ENCODE measurements at places on chromosomes 13 and 19.

GRCh38 chr13:95480131-95480545, 72.4 kb upstream of the CLDN10 start:
- DNase-seq: no peak

GRCh38 chr19:55488986-55489710, 912 bp downstream of the SSC5D start:
- no peak for DNase-seq

GRCh38 chr13:105202354-105202753, 1333.1 kb downstream of the EFNB2 start:
- DNase-seq: no peak

GRCh38 chr13:87582399-87582798, 88.8 kb upstream of the SLITRK5 start:
- DNase-seq: no peak

GRCh38 chr13:71704656-71705055, 162.3 kb downstream of the DACH1 start:
- no peak for DNase-seq

- no peak for DNase-seq
Observed at GRCh38 chr13:27375686-27376326, 48.6 kb upstream of the GTF3A start.

GRCh38 chr13:110023729-110024644, 237.6 kb upstream of the IRS2 start:
- DNase-seq: no peak

DNA sequence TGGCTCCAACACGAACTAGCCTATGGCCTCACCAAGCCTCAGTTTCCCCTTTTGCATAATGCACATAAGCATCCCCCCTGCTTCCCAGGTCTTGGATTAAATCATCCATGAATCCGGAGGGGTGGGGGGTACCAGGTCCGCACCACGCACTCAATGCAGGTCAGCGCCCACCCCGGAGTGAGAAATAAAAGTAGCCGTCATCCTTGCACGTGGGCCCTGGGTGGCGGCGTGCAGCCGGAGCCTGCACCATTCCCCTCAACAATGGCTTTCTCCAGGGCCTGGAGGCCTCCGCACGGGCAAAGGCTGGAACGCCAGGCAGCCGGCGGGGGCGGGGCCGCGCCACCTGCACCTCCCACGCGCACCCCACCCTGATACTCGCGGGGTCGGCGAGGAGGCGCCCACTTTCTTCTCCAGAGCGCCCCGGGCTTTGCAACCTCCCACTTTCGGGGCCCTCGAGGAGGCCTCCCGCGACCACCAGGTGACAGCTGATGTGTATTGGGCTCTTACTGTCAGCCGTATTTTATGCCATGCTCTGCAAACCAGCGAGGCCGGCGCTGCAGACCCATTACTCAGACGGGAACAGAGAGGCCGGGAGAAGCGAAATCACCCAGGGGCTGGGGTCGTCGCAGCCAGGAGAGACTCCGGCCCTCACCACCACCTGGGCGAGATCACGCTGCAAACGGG, 767 bp upstream of the GADD45B start:
- DNase-seq: no peak

DNA sequence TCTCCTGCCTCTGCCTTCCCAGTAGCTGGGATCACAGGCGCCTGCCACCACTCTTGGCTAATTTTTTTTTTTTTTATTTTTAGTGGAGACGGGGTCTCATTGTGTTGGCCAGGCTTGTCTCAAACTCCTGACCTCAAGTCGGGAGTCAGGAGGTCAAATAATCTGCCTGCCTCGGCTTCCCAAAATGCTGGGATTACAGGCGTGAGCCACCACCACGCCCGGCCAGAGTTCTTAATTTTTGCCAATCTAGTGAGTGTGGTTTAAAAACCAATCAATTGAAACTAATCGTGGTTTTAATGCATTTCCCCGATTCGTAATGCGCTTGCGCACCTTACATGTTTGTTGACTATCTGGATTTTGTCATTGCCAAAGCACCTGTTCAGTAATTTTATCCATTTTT, 37.0 kb downstream of the SKA3 start:
- no peak for DNase-seq

GRCh38 chr19:58024661-58025060, 9.2 kb upstream of the ZSCAN1 start:
- no peak for DNase-seq

- no peak for DNase-seq
Observed at GRCh38 chr19:54391589-54392061, 23.6 kb upstream of the TTYH1 start.

- DNase-seq: no peak
Observed at GRCh38 chr13:96492766-96493165, 402.9 kb downstream of the HS6ST3 start.

- no peak for DNase-seq
Observed at GRCh38 chr19:51135004-51135403, 7.1 kb upstream of the SIGLEC7 start.

- no peak for DNase-seq
Observed at GRCh38 chr13:107035186-107035585, 467.2 kb upstream of the ARGLU1 start.

- no peak for DNase-seq
Observed at GRCh38 chr13:91592056-91593014, 193.9 kb downstream of the GPC5 start.

GRCh38 chr19:44848036-44848811, 2.1 kb downstream of the NECTIN2 start:
- DNase-seq: no peak

DNA sequence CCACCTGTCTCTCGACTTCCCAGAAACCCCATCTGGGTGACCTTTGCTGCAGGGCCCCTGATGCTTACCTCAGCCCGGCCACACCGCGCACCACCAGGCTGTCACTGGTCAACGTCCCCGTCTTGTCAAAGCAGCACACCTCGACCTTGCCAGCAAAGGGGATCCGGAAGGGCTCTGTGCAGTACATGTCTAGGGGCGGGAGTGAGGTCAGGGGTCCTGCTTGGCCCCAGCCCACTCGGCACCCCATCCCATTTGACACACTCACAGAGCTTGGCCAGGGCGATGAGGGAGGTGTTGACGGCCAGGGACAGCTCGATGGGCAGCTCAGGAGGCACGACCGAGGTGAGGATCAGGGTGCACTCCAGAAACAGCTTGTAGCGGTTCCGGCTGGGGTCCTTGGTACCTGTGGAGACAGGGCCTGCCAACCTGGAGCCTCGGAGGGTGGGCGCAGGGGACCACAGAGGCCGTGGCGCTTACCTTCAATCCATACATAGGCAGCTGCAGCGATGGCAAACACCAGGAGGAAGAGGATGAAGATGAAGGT, 8.4 kb downstream of the ATP13A1 start:
- DNase-seq: no peak

DNA sequence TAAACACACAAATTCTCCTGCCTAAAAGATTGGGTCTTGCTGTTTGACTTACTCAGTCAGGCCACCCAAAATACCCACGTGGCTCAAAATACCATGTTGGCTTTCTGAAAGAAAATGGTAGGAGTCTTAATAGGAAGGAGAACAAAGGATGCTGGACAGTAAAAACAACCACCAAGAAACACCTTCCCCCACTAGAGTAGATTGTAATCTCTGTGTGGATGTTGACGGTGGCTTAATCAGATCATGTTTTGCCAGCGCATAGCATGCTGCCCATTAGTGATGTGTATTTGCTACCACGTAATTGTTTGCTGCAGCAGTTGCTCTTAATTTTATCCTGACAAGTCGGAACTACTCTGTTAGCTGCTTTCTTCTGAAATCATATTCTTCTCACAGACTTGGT, 1229.3 kb upstream of the SLC10A2 start:
- no peak for DNase-seq

DNA sequence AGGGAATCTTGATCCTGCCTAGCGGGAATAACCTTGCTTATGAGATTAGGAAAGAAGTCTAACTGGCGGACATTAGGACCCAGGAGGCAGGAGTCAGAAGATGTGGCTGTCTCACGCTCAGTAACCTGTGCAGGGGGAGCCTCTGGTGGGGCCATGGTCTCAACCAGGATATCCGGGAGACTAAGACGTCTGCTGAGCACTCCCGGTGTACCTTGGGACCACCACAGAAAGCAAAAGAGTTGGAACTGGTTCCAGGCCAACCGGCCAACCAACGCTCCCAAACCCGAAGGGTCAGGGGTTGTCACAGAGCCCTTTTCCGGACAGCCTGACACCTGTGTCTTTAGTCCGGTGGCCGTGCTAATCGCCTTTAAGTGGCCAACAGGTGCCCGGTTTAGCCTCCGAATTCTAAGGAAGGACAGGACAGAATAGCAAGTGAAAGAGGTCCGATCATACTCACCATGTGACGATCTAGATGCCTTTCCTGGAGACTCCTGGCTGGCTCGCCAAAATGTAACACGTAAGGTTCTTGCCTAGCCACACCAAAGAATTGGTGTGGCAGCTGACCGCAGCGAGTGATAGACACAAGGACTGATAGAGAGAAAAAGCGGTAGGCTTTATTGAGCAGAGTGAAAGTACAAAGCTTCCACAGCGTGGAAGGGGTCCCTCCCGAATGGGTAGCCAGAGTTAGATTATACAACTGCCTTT, 103.9 kb upstream of the DIAPH3 start:
- no peak for DNase-seq

- peak; percentile 52 for DNase-seq
Observed at GRCh38 chr19:2385053-2385721, 25.1 kb downstream of the TMPRSS9 start.

DNA sequence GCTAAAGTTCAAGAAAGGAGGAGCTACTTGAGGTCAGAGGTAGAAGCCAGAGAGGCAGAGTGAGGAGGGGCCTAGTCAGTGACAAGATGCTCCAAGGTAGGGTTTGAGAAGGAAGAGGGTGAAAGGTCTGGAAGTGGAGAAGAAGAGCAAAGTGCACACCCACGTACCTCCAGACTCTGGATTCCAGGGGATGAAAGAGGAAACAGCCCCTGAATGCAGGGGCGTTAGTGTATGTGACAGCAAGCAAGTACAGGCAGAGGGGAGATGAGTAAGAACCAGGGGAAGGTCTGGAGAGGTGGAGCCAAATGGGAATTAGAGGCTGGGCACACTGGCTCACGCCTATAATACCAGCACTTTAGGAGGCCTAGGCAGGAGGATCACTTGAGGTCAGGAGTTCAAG, 8.7 kb downstream of the RPS28 start:
- no peak for DNase-seq

GRCh38 chr13:73216381-73216831, 157.6 kb downstream of the KLF5 start:
- DNase-seq: peak; percentile 95

GRCh38 chr13:113656003-113656588, 1.9 kb downstream of the ATP4B start:
- DNase-seq: no peak

DNA sequence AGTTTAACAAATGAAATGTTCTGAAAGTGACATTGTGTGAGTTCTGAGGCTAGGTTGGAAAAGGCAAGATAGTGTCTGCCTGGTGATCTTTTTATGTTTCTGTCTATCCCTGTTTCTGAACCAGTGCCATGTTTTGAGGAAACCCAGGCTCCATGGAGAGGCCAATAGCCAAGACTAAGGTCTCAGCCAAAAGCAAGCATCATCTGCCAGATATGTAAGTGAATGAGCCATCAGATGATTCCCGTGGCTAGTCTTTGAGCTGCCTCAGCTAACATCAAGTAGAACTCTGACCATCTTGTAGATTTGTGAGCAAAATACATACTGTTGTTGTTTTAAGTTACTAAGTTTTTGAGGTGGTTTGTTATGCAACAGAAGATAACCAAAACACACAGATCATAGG, 19.6 kb upstream of the CCNA1 start:
- DNase-seq: no peak

GRCh38 chr13:36804588-36804987, 14.4 kb upstream of the RFXAP start:
- no peak for DNase-seq

GRCh38 chr13:44573790-44574465, 2.2 kb downstream of the TSC22D1 start:
- peak; percentile 62 for DNase-seq

- DNase-seq: no peak
Observed at GRCh38 chr13:40468227-40468838, 198.1 kb downstream of the FOXO1 start.

- DNase-seq: no peak
Observed at GRCh38 chr19:48683349-48683748, 10.5 kb upstream of the NTN5 start.

DNA sequence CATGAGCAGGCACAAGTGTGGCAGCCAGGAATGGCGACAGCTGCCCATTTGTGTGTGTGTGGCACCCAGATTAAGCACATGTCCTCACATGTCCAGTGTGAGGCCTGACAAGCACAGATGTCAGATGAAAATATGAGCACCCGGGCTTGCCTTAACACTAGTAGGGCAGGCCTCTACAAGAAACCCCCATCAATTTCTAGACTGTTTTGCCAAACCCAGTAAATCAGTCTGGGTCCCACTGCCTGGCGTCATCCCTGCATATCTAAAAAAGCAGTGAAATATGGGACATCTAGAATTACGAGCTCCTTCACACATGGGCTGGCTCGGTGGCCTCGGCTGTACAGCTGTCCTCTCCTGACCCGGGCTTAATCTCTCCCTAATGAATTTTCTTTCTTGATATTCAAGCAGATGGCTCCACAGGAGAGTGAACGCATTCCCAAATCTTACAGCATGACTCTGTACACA, 432.7 kb downstream of the FOXO1 start:
- no peak for DNase-seq

DNA sequence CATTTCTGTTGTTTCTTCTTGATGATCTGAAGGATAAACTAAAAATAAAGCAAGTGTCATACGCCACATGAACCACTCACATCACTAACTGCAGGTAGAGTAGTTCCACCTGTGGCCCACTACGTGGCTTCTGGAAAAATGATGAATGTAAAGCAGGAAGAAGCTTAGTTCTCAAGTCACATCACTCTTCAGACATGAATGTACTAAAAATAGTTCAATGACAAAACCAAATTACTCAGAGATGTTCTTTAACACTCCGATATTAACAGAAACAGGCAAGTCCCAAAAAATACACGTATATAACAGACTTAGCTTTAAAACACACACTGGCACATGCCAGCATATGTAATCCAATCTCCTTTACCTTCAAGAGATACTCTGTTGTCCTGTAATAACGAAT, 21.6 kb downstream of the RAB20 start:
- DNase-seq: no peak

DNA sequence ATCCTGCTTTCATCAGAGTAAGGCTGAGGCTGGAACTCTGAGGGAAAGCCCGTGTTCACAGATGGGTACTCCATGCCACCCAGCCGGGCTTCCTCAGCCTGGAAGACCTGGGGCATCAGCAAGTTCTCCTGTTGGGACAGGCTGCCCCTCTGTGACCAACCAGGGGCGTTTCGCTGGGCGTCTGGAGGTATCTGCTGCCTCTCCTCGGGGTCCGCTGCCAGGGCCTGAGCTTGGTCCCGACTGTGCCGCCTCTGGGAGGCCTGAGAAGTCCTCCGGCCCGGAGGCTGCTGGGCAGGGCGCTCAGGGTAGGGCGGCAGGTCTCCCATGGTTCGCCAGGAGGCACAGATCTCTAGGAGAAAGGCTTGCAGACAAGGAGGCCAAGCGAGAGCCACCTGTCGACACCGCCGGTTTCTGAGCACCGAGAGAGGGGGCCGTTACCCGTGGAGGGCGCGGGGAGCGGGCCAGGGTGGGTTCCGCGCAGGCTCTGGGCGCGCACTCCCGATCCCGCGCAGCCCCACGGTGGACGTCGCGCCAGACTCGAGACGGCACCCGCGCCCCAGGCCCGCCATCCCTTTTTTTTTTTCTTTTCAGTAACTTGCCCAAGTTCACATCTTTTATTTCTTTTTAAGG, at the start of gene RSPH6A:
RSPH6A (minus strand) TSS at position 458 of the 630 bp plus-strand sequence; CDS start at position 326, 132 bp downstream.
- no peak for DNase-seq
